ENCODE measurements at places on chromosomes 2 and 18.

DNA sequence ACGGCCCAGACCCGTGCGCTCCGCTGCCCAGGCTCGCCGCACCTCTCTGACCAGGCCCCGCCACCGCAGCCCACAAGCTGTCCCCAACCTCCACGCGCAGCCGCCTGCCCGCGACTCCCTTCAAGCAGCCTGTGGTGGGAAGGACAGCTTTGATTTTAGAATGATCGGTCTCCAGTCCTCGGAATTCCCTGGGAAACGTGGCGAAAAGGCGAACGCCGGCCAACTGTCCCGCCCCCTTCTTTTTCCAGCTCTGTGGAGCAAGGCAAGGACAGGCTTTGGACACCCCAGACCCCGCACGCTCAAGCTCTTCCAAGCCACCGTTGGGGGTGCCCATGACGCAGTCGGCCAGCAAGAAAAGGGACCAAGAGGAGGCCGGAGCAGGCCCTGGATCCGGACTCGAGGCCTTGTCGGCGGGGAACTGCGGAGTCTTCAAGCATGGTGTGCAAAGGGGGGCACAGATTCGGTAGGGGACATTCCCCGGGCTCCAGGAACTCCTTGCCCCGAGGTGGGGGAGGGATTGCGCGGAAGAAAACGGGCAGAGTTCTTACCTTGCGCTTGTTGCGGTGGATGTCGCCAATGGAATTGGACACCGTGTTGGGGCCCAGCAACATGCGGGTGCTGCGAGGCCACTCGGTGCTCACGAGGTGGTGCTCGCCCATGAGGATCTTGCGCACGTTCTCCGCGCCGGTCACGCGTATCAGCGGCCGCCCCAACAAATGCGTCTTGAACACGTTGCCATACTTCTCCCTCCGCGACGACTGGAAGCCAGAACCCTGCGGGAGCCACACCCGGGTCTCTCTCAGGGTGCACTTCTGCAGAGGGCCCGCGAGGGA lies 4.0 kb downstream of the CYP26B1 start:
- DNase-seq: peak; percentile 68

DNA sequence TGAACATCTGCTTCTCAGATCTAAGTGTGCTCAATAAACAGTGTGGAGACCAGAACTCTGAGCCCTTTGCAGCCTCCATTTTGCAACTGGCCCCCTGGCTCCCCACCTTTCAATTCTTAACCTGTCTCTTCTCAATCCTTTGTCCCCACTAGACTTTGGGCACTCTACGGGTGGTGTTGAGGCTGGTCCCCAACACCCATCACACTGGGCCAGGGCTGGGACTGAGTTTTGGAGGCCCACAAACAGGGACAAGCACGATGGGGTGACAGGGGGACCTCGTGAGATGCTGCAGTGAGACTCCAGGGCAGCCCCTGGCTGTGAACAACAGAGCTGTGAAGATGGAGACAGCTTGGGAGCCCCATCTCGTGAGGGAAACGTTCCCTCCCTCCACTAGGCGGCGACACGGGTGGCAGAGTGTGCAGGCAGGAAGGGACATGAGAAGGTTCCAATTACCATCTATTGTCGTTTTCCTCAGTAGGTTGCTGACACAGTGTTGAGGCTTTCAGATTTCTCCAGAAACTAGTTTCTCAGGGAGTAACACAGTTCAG lies 1.2 kb downstream of the ANKMY1 start:
- DNase-seq: no peak

DNA sequence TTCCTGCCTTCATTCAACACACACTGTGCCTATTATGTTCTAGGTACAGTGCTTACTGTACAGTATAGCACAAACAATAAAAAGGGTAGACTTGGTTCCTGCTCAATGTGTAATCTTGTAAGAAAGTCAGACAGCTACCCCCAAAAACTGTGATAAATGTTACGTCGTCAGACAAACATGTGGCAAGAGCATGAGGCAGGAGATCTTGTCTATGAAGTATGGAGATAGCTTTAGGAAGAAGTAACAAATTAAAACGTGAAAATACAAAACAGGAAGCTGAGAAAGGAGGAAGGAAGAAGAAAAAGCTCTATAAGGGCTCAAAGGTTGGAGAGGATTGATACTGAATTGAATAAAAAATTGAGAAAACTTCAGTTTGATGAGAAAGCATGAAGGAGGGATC lies 276.2 kb upstream of the HNRNPA3 start:
- no peak for DNase-seq

DNA sequence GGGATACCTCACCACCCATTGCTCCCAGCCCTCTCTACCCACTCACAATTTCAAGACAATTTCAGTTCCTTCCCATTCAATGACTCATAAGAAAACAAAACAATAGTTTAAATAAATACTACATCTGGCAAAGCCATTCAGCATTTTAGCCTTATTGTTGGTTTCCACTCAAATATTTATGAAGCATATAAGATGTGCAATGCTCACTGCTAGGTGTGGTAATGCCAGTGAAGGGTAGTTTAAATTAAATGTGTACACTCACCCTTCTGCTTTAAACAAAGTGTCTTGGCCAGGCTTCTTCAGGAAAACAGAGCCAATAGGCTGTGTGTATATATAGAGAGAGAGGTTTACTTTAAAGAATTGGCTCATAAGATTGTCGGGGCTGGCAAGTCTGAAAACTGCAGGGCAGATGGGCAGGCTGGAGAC lies 37.0 kb downstream of the INO80C start:
- DNase-seq: no peak

- no peak for DNase-seq
These were observed 31.3 kb downstream of the CIB4 start for GRCh38 chr2:26609839-26610277.

DNA sequence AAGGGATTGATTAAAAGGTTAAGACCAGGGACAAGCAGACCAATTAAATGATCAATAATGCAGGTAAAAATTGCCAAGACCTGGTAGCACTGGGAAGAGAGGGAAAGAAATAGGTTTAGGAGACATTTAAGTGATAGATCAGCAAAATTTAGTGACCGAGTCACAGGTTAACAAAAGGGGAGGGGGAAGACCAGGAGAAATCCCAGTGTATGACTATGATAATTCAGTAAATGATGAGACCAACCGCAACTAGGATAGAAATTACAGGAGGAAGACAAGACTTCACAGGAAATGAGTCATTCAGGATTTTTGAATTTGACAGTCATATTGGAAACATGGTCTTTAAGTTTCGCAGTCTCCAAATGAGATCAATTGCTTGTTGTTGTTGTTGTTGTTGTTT lies 62.9 kb downstream of the COBLL1 start:
- DNase-seq: no peak

- no peak for DNase-seq
These were observed 40.6 kb downstream of the ZRANB3 start for GRCh38 chr2:135490376-135490775.

DNA sequence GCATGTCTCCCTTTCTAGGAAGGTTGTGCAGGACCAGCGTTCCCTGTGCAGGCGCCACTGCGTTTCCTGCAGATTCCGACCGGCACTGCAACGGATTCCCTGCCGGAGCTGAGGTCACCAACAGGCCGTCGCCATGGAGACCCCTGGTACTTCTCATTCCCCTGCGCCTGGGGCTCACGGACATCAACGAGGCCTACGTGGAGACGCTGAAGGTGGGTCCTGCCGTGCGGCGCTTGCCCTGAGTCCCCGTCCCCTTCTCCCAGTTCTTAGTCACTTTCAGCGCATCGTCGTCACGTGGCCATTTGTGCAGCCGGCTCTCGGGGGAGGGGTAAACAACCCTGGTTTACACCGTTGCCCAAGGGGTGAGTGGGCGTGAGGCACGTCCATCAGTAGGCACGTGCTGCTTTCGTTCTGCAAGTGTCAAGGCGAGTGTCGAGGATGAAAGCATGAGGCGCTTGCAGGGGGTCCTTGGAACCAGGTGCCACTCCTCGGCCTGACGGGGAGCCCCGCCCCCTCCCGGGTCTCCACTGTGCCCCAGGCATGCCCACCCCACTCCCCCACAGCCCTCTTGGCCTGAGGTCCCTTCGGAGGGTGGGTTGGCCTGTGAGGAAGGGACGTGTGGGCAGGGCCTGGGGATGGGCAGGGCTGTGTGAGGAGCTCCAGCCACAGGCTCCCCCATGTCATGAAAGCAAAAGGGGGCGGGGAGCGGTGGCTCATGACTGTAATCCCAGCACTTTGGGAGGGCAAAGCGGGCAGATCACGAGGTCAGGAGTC lies 19.8 kb downstream of the DTYMK start:
- DNase-seq: no peak

GRCh38 chr2:100281521-100282438 lies 40.5 kb downstream of the LONRF2 start:
- no peak for DNase-seq

DNA sequence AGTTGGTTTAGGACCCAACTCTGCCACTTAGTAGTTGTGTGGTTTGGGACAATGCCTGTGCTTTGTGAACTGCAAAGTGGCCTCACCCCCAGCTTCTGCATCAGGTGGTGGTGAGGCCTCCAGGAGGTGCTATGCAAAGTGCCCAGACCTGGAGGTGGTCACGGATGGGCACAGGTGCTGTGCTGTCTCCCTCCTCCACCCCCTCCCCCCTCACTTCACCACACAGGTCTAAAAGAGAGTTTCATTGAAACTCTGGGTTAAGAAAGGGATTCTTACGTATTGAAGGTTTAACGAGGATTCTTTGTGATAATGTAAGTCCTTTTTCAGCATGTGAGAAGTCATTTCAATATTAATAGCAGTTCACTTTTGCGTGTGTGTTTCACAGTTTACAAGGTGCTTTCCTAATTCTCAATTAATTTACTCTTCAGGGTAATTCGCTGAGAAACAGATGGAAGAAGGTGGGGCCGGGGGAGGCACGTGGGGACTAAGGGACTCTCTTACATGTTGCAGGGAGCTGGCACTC lies 369.9 kb downstream of the LPIN1 start:
- no peak for DNase-seq

DNA sequence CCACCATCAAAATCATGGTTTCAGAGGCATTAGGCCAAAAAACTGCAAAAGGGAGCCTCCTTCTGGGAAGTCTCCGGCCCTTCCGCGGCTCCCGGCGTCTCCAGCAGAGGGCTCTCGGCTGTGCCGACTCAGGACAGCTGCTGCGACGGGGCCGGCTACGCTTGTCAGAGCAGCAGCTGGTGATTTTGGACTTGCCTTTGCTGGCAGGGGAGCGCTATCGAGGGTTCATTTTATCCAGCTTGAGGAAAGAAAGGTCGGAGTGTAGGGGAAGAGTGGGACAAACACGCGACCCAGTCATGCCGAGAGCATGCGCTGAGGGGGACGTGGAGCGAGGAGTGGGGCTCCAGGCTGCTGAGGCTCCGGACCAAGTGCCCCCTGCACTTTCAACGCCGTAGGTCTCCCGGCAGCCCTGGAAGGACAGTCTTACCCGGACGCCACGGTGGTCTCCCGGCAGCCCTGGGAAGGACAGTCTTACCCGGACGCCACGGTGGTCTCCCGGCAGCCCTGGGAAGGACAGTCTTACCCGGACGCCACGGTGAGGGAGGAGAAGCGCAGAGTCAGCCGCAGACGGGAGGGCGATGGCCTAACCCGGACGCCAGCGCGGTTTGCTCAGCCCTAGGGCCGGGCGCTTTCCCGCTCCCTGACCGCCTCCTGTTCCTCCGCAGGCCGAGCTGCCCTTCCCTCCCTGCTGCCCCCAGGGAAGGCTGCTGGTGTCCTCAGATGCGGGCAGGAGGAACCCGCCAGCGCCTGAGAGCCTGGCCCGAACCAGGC lies 21.7 kb downstream of the DDX18 start:
- DNase-seq: peak; percentile 89

DNA sequence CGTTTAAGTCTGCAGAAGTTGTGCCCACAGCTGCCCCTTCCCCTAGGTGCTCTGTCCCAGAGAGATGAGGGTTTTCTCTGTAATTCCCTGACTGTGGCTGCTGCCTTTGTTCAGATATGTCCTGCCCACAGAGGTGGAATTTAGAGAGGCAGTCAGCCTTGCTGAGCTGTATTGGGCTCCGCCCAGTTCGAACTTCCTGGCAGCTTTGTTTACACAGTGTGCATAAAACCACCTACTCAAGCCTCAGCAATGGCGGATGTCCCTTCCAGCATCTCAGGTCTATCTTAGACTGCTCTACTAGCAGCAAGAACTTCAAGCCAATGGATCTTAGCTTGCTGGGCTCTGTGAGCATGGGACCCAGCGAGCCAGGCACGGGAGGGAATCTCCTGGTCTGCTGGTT lies 48.1 kb downstream of the LHCGR start:
- no peak for DNase-seq

DNA sequence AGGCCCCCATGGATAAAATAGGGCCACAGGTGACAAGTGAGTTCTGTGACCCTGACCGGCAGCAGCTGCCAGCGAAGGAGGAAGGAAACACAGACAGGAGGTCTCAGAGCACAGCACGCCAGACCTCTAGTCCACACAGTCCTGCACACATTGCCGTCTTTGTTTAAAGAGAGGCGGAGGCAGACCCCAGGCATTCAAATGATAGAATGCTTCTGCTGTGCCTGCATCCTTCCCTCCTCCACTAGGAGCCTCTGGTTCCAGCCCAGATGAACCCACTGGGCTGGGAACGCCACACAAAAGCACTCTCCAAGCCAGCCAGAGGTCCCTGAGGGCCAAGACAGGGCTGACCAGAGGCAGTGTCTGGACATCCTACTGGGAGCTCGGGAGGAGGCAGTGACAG lies 118.7 kb downstream of the KLHL29 start:
- DNase-seq: no peak

- no peak for DNase-seq
These were observed 136.0 kb downstream of the INSIG2 start for GRCh38 chr2:118223992-118224894.

- peak; percentile 58 for DNase-seq
These were observed 132.6 kb downstream of the NFATC1 start for GRCh38 chr18:79528316-79528695.

GRCh38 chr2:6846967-6847681 lies 18.6 kb downstream of the CMPK2 start:
- no peak for DNase-seq
